Vagina (tissue), 2 donors: ENCODE measurements at places on chromosomes 2 and 18.

GRCh38 chr2:9809064-9809356 lies 34.3 kb upstream of the TAF1B start:
- H3K4me1 ChIP-seq = peaks cover 18% of the 10 kb centered on the region
- DNase-seq = no peak
- H3K36me3 ChIP-seq = no peaks in the 10 kb centered on the region
- no peak overlapping the region for H3K4me3 ChIP-seq

GRCh38 chr2:111118981-111119821 lies 1.5 kb upstream of the BCL2L11 start:
- no peaks in the 10 kb centered on the region for H3K36me3 ChIP-seq
- DNase-seq = no peak
- H3K27ac ChIP-seq = no peak overlapping the region
- H3K4me3 ChIP-seq = peak overlapping the region; percentile 88
- H3K4me1 ChIP-seq = peaks cover 57% of the 10 kb centered on the region

GRCh38 chr18:60146220-60146960 lies 226.2 kb downstream of the MC4R start:
- H3K27ac ChIP-seq = no peak overlapping the region
- H3K36me3 ChIP-seq = no peaks in the 10 kb centered on the region
- DNase-seq = no peak
- H3K4me1 ChIP-seq = no peaks in the 10 kb centered on the region
- H3K4me3 ChIP-seq = no peak overlapping the region
- H3K27me3 ChIP-seq = no peaks in the 10 kb centered on the region

GRCh38 chr18:11284811-11285210 lies 135.4 kb upstream of the PIEZO2 start:
- no peaks in the 10 kb centered on the region for H3K4me1 ChIP-seq
- no peaks in the 10 kb centered on the region for H3K27me3 ChIP-seq
- DNase-seq = no peak
- H3K27ac ChIP-seq = no peak overlapping the region
- H3K36me3 ChIP-seq = no peaks in the 10 kb centered on the region
- no peak overlapping the region for H3K4me3 ChIP-seq

DNA sequence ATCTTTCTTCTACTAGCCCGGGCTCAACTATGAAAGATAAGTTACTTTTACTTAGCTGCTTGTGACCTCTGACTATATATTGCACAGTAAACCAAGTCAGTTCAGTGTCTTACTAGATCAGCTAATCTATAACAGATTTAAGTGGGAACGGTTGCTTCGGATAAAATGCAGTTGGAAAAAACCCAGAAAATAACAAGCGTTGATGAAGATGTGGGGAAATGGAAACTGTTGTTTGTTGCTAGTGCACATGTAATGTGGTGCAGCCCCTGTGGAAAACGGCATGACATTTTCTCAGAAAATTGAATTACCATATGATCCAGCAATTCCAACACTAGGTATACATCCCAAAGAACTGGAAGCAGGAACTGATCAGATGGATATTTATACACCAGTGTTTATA lies 248.5 kb downstream of the PRKCE start:
- no peak overlapping the region for H3K4me3 ChIP-seq
- no peaks in the 10 kb centered on the region for H3K27me3 ChIP-seq
- no peaks in the 10 kb centered on the region for H3K36me3 ChIP-seq
- H3K27ac ChIP-seq = no peak overlapping the region

- H3K27me3 ChIP-seq = no peaks in the 10 kb centered on the region
- H3K36me3 ChIP-seq = no peaks in the 10 kb centered on the region
- peak overlapping the region; percentile 90 for H3K27ac ChIP-seq
- H3K4me3 ChIP-seq = peak overlapping the region; percentile 70
- peaks cover 37% of the 10 kb centered on the region for H3K4me1 ChIP-seq
Observed at GRCh38 chr2:201258666-201259615, 1.4 kb upstream of the CASP8 start.

DNA sequence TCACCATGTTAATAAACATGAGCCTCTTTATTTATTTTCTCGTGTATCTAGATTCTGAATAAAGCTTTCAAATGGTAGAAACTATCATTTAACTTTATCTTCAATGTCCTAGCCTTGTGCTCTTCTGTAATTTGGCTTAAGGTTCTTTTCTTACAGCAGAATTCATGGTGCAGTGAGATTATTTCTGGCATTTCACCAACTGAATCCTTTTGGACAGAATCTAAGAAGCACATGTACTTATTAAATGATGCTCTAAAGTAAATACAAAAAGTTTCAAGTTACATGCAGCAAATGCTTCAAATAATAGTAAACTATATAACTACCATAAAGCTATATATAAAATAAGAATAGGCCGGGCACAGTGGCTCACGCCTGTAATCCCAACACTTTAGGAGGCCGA lies 65.9 kb downstream of the AP1S3 start:
- DNase-seq = no peak
- H3K4me1 ChIP-seq = no peaks in the 10 kb centered on the region
- H3K27ac ChIP-seq = no peak overlapping the region
- no peak overlapping the region for H3K4me3 ChIP-seq

- no peak overlapping the region for H3K4me3 ChIP-seq
- H3K4me1 ChIP-seq = peaks cover 13% of the 10 kb centered on the region
- no peaks in the 10 kb centered on the region for H3K36me3 ChIP-seq
- no peak overlapping the region for H3K27ac ChIP-seq
Observed at GRCh38 chr18:45554389-45554737, 60.9 kb upstream of the SLC14A2 start.

GRCh38 chr18:49534846-49535601 lies 26.8 kb upstream of the LIPG start:
- no peak for DNase-seq
- H3K4me1 ChIP-seq = no peaks in the 10 kb centered on the region
- H3K4me3 ChIP-seq = no peak overlapping the region
- no peaks in the 10 kb centered on the region for H3K36me3 ChIP-seq

DNA sequence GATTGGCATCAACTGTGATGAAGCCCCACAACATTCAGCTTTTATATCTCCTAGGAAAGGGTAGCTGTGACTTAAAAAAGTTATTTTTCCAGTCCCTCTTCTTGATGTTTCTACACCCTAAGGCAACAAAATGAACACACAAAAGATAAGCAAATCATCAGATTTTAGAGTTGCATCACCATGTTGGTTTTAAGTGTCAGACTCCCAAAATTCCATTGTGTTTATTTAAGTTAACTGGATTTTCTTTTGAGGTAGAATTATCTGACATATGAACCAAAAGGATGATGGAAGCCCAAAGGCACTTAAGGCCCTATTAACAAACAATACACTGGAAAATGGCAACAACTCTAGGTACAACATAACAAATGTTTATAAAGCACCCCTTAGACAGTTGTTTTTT lies 261.7 kb upstream of the SLC39A10 start:
- DNase-seq = no peak
- H3K27ac ChIP-seq = no peak overlapping the region
- no peaks in the 10 kb centered on the region for H3K4me1 ChIP-seq
- no peaks in the 10 kb centered on the region for H3K27me3 ChIP-seq
- H3K4me3 ChIP-seq = no peak overlapping the region
- no peaks in the 10 kb centered on the region for H3K36me3 ChIP-seq

GRCh38 chr2:141105763-141106162 lies 1025.1 kb downstream of the LRP1B start:
- H3K36me3 ChIP-seq = no peaks in the 10 kb centered on the region
- H3K27me3 ChIP-seq = no peaks in the 10 kb centered on the region

GRCh38 chr18:55908901-55909366 lies 320.9 kb upstream of the TCF4 start:
- H3K36me3 ChIP-seq = no peaks in the 10 kb centered on the region
- H3K4me3 ChIP-seq = no peak overlapping the region
- no peaks in the 10 kb centered on the region for H3K27me3 ChIP-seq
- H3K4me1 ChIP-seq = peaks cover 10% of the 10 kb centered on the region
- no peak for DNase-seq
- H3K27ac ChIP-seq = peak overlapping the region; percentile 15

DNA sequence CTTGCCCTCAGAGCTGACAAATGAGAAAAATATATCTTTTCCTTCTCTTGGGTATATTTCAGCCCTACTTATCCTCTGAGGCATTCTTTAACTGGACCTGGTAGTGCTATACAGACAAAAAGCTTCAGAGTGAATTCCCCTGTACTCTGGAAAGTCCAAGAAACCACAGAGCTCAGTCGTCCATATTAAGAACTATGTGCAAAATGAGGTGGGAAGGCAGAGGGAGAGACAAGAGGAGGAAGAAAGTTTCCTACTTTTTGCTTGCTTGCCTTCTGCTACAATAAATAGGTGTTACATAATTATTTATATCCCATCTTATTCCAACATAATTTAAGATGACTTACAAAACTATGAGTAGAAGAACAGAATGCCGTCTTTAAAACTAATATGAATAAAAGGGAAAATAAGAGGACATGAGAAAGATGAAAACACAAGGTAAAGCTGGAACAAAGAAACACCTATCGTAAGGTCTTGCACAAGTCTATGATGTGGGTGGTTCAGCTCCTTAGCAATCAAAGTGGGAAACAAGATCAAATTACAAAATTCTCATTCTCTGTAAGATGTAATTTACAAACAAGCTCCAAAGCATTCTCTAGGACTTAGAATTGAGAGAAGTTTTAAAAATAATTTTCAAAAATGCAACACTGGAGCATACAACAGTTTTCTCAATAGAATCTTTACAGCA lies 97.9 kb downstream of the BAZ2B start:
- H3K4me3 ChIP-seq = no peak overlapping the region
- no peaks in the 10 kb centered on the region for H3K36me3 ChIP-seq
- H3K4me1 ChIP-seq = peaks cover 14% of the 10 kb centered on the region

DNA sequence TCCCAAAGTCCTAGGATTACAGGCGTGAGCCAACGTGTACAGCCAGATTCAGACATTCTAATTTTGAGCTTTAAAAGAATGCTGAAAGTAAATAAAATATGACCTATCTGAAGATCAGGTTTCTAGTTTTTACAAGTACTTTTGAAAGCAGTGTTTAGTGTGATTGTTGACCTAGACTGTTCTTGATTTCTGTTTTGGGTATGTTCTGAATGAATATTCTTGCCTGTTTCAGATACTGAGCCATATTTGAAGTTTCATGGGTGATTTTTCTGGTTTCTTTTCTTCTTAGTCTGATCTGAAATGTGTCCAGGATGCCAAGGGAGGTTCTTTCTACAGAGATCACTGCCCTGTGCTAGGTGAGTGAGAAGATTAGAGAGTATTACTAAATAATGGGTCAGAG lies 37.2 kb downstream of the MIB1 start:
- no peak for DNase-seq
- no peaks in the 10 kb centered on the region for H3K36me3 ChIP-seq

GRCh38 chr2:43218702-43219382 lies 7.6 kb downstream of the ZFP36L2 start:
- peaks cover 19% of the 10 kb centered on the region for H3K36me3 ChIP-seq
- H3K27ac ChIP-seq = peak overlapping the region; percentile 99
- H3K27me3 ChIP-seq = no peaks in the 10 kb centered on the region
- no peak for DNase-seq
- H3K4me1 ChIP-seq = peaks cover 45% of the 10 kb centered on the region
- peak overlapping the region; percentile 97 for H3K4me3 ChIP-seq

GRCh38 chr2:137420744-137421143 lies 543.5 kb upstream of the HNMT start:
- H3K4me3 ChIP-seq = no peak overlapping the region
- no peaks in the 10 kb centered on the region for H3K27me3 ChIP-seq
- no peak overlapping the region for H3K27ac ChIP-seq
- H3K36me3 ChIP-seq = no peaks in the 10 kb centered on the region
- no peaks in the 10 kb centered on the region for H3K4me1 ChIP-seq

DNA sequence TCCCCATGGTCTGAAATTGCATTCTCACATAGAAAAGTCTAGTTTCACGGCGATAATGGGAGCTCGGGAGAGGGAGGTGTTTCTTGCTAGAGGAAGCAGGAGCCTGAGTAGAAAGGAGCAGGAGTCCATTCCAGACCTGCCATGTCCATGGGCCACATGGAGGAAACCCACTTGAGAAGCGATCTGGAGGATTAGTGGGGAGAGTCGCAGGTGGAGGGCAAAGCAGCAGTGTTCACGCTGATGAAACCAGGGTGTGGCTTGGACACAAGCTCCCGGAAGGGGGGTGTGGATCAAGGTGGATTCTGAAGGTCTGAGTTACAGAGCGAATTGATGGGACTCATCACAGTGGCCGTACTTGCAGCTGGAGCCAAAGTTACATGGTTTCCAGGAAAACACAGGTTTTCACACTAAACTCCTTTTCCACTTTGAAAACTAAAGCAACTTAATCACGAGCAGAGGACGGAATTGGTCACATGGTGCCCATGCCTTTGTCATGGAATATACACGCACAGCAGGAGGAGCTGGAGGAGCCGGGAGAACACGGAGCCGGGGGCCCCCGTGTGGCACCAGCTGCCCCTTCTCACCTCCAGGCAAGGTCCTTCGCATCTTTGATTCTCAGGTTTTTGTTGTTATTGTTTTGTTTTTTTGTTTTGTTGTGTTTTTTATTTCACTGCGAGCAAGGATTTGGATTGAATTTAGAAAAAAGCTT lies 255.1 kb upstream of the MYT1L start:
- no peak overlapping the region for H3K27ac ChIP-seq
- DNase-seq = peak; percentile 55
- no peaks in the 10 kb centered on the region for H3K27me3 ChIP-seq
- H3K4me3 ChIP-seq = no peak overlapping the region
- no peaks in the 10 kb centered on the region for H3K4me1 ChIP-seq
- no peaks in the 10 kb centered on the region for H3K36me3 ChIP-seq

DNA sequence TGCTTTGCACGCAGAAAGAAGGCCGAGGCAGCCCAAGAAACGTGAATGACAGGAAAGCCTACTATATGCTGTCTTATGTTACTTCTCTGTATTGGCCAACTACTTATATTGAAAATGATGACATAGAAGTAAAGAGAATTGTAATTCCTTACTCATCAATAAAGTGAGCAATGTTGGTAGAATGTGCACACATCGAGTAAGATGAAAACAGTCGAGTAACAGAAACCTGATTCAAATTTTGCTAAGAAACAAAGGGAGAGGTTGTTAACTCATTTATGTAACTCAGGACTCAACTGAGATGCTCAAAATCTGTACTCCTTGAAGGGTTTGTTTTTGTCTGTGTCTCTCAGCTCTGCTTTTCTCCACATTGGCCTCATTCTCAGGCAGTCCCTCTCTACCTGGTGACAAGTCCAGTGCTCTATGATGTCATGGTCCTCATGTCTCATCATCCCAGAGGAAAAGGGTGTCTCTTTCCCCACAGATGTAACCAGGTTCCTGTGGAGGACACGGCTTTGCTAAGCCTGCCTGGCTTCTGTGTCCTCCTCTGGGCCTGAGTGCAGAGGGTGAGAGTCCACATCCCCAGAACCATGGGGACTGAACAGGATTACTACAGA lies 30.3 kb upstream of the CCDC93 start:
- no peak overlapping the region for H3K27ac ChIP-seq
- no peaks in the 10 kb centered on the region for H3K4me1 ChIP-seq
- H3K4me3 ChIP-seq = no peak overlapping the region

GRCh38 chr2:3409627-3410170 lies 30.2 kb downstream of the TRAPPC12 start:
- no peaks in the 10 kb centered on the region for H3K36me3 ChIP-seq
- peaks cover 25% of the 10 kb centered on the region for H3K4me1 ChIP-seq
- no peak for DNase-seq
- no peaks in the 10 kb centered on the region for H3K27me3 ChIP-seq

DNA sequence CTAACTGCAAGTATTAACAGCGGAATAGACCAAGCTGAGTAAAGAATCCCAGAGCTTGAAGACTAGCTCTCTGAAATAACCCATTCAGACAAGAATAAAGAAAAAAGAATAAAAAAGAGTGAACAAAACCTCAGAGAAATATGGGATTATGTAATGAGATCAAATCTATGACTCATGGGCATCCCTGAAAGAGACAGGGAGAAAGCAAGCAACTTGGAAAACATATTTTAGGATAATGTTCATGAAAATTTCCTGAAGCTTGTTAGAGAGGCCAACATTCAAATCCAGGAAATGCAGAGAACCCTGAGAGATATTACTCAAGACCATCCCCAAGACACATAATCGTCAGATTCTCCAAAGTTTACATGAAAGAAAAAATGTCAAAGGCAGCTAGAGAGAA lies 17.3 kb downstream of the PFN4 start:
- H3K27ac ChIP-seq = no peak overlapping the region
- DNase-seq = no peak
- H3K27me3 ChIP-seq = no peaks in the 10 kb centered on the region
- no peaks in the 10 kb centered on the region for H3K4me1 ChIP-seq
